NCI-H1436 (cell line): ENCODE measurements at places on chromosomes 2 and 18.
A peak's percentile ranks its signal among the peaks of the same experiment; 100 is the strongest.

- DNase-seq, result no peak
Observed at GRCh38 chr18:59640721-59641120, 56.5 kb downstream of the CCBE1 start.

DNA sequence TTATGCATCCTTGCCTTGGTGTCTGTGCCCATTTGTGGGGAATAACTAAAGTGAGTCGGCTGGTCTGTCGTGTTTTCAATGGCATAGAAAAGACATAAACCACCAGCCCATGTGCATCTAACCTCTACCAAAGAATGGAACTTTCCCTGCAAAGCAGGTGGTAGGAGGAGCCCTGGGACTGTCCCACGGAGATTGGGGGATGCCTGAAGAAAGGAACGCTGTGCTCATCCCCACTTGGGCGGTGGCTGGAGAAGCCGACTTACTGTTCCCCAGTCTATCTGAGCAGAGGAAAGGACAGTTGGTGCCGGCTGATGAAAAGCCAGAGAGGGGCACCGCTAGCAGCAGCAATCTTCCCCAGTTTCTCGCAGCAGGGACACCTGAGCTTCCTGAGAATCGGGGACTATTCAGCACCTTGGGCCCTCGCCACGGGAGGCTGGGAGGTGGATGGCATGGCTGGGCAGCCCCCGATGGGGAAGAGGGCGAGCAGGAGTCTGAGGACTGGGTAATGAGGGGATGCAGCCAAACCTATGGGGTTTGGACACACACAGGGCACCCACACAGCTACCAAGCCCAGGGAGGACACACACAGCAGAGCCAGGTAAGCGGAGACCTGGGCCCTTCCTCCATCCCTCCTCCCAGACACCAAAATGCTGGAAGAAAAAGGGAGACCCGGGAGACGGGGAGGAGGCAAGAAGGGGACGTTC is 53.7 kb upstream of the AGAP1 start:
- DNase-seq, result no peak

DNA sequence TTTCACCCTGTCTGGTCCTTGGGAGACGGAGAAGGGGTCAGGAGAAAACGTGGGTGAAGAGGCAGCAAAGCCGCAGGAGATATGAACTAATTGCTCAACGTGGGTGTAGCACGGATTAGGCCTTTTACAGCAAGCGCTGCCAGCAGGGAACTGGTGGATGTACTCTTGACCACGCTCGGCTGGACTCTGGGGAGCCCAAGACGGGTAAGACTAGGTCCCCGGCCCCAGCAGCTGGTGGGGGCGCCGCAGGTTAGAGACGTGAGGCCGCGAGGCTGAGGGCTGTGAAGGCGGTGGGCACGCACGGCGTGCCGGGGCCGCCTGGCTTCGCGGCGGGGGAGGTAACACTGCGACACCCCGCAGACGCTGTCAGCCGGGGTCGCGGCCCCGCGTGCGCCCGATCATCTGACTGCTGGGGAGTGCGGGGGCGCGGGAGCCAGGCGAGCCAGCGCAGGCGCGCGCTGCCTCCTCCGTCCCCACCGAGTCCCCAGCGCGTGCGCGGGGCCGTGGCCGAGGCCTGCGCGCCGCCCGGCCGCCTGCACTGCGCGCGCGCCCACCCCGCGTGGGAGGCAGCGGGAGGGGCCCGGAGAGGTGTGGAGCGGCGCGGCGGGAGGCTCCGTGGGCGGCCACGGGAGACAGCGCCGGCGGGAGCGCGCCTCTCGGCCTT is at the start of gene CLIP4:
Gene CLIP4 (plus strand): TSS at position 470 of the 664 bp plus-strand sequence. CDS start 5,974 bp downstream, outside the sequence.
- no peak for DNase-seq

DNA sequence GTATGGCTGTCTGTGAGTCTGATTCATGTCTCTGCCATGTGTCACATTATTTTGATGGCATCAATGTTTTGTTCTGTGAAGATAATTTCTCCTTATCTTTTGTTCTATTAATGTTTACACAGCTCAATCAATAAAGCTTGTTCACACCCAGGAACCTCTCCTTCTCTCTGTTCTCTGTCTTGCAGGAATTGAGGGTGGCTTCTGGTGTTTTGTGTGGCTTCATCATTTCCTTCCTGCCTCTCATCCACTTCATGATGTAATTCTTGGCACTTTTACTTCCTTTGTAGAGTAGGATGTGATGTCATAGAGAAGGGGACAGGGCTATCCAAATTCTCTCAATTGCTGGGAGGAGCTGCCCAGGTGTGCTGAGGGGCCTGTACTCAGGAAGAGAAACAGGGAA is 27.2 kb downstream of the ASXL3 start:
- no peak for DNase-seq

DNA sequence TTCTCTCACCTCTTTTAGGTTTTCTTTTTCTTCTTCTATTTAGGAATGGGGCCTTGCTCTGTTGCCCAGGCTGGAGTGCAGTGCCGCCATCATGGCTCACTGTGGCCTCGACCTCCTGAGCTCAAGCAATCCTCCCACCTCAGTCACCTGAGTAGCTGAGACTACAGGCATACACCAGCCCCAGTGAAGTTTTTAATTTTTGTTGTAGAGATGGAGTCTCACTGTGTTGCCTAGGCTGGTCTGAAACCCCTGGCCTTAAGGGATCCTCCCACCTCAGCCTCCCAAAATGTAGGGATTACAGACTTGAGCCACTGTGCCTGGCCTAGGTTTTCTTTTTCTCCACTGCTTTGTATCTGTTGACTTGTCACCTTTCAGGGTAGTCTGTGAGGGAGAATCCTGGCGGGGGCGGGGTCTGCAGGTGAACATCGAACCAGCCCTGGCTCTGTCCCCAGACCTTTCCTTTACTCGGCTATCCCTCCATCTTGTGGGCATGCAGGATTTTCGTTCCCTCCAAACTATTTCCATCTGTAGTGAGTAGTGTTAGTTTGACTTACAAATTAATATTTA is 21.7 kb downstream of the NCK2 start:
- DNase-seq, result no peak

- DNase-seq, result no peak
Observed at GRCh38 chr2:189726271-189726670, 36.3 kb downstream of the OSGEPL1 start.

DNA sequence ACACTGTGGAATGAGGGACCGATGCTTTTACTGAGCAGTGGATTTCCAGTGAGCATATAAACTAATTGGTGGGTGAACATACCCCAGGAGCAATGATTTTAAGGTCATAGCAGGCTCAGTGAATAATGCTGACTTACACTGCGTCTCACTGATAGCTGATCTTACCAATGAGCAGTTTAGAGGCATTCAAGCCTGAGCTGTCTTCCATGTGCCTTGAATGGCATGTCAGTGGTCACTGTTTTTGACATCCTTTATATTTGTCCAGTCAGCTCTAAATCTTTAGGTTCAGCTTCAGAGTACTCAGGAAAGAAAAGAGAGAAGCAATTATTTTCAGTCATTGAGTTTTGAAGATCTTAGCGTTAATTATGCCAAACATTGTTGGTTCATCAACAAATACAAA is 88.3 kb downstream of the CAMKMT start:
- no peak for DNase-seq

- DNase-seq, result no peak
Observed at GRCh38 chr18:50299626-50300388, 12.3 kb upstream of the CXXC1 start.

DNA sequence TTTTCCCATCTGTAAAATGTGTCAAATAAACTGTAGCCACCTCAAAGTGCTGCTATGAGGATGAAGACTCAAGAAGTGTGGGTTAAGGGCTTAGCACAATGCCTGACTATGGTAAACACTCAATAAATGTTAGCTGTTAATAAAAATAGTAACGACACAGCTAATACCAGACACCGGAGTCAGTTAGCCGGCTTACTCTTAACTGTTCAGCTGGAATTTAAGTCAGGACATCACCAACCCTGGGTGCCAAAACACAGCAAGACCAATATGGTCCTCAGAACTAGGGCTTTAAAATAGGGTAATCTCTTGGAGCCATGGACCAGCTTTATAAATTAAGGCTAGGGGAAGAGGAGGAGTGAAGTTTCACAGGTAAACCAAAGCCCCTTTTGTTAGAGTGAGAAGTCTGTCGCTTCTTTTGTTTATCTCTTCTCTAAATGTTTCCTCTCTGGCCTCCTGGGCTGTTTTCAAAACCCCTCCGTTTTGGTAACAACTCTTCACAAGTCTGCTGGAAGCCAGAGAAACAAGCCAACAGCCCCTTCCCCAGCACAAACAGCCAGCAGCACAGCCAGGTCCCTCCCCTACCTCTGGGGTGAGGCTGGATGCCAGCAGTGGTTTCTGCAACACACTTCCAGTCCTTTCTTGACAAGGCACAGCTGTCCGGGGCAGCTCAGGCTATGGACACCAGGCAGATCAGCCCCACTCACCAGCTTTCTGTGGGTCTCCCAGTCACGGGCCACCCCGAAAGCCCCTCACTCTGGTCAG is 13.8 kb upstream of the FZD7 start:
- no peak for DNase-seq

DNA sequence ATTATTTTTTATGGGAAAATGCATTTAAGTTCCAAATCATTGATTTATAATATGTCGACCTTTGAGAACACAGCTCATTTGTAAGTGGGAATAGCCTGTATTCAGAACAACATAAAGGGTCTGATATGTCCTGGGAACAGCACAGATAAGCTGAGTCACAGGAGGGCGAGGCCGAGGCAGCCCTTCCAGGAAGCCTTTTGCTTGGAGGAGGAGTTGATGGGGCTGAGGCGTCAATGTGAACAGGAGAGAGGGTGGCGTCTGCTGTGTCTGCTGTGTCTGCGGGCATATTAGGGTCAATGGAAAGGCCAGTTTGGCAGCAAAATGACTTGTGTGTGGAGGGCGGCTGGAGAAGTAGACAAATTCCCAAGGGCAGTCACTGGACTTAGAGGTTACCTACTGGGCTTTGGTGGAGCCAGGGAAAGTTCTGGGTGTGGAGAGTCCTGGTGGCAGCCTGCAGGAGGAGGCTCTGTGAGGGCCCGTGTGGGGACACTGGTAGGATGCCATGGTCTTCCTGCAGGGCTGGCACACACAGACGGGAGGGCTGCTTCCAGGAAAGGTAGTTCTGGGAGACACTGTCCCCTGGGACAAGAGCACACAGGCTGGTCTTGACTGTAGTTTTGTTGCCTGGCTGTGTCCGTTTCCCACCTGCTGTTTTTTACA is 128.1 kb downstream of the GLI2 start:
- DNase-seq, result no peak

DNA sequence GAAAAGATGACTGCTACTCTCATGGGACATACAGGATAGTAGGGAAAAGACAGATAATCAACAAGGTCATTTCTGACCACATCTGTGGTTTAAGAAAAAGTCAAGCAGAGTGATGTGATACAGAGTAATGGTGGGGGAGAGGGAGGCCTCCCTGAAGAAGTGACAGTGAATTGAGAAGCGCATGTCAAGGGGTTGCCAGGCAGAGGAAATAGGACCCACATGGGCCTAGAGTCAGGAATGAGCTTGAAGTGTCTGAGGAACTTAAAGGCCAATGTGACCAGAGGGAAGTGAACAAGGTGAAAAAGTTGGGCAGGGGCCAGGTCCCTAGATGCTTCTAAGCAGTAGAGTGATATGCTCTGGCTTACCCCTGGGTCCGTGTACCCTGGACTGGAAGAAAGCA is 113.5 kb upstream of the PPP1CB start:
- DNase-seq, result no peak

- no peak for DNase-seq
Observed at GRCh38 chr2:68878753-68879152, 7.6 kb upstream of the BMP10 start.

DNA sequence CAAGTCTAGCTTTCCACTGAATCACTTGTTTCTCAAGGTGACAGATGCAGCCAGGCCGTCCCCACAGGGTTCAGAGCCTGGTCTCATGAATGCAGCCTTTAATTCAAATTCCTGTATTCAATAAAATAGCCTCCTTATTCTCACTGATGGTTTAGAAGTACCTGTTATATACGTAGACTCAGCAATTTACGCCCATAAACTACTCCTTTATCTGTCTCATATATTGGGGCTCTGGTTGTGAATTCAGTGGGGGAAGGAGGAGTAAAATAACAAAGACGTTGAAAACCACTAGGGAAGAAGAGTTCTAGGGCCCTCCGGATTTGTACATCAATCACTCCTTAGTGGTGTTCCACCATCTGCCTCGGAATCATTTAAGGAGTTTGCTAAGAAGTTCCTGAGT is 1.7 kb downstream of the OBSL1 start:
- DNase-seq, result no peak

- no peak for DNase-seq
Observed at GRCh38 chr2:68667371-68667770, 24.0 kb downstream of the PROKR1 start.

- no peak for DNase-seq
Observed at GRCh38 chr18:78497641-78498040, 482.0 kb upstream of the SALL3 start.

- no peak for DNase-seq
Observed at GRCh38 chr2:99389371-99389770, 52.2 kb downstream of the EIF5B start.

GRCh38 chr2:200396781-200397242 is 90.3 kb downstream of the SPATS2L start:
- DNase-seq, result peak; percentile 6

GRCh38 chr2:184611361-184612085 is 13.2 kb downstream of the ZNF804A start:
- DNase-seq, result no peak

DNA sequence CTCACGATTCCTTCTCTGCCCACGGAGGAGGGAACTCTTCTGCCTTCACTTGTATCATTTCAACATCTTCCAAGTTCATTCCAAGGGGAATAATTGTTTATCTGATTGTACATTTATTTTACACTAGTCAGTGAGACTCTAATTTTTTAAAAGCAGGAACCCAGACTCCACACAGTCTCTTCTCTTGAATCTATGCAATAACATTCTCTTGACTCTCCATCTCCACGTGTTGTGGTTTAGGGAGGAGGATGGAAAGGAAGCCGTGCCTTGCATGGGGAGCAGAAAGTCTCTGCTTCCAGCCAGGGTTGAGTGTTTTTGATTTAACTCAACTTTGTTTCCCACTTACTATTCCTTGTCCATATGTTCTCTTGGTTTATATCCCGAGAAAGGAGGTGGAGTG is 131.1 kb upstream of the RIOK3 start:
- DNase-seq, result no peak

DNA sequence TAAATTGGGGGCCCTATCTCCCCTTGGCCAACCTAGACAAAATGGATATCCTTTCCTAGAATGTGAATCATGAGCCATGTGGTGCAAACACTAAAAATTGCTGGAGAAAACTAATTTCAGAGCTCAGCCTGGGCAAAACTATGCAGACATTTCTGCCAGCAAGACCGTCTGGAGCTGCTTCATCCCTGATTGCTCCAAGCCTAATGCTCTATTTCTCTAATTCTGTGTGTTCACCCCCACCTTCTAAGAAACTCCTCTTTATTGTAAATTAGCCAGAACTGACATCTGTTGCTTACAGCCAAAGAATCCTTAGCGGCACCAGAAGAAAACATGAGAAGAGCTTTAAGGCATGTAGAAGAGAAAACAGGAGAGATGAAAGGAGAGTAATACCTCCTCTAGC is 337.7 kb upstream of the CHAC2 start:
- no peak for DNase-seq
